NCI-H446 treated with DMSO at 0.1 percent for 48 hours (cell line): ENCODE measurements at places on chromosomes 16 and 17.

GRCh38 chr17:37327341-37328090 is 48.3 kb upstream of the C17orf78 start:
- no peak for DNase-seq

DNA sequence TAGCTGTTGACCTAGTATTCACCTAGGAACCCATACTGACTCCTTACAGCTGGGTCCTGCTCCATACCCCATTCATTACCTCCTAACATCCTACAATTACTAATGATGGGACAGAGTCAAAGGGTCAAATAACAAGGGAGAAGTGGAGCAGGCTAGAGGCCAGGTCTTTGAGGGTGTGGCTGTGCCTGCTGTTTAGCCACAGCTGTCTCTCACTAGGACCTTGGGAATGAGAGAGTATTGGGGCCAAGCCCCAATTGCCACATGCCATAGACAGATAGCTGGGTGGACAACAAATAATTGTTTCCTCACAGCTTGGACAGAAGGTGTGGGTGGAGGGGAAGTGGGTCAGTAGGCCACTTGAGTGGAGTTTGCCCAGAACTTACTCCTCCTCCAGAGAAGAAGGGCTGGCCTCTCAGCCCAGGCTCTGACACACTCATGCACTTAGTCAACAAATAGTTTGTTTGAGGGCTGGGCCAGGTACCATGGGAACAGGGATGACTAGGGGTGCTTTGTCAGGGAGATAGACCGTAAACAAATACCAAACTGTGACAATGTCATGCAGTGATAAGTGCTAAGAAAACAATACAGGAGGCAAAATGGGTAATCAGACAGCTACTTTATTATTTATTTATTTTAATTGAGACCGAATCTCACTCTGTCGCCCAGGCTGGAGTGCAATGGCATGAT is 10.2 kb upstream of the CENPT start:
- no peak for DNase-seq

DNA sequence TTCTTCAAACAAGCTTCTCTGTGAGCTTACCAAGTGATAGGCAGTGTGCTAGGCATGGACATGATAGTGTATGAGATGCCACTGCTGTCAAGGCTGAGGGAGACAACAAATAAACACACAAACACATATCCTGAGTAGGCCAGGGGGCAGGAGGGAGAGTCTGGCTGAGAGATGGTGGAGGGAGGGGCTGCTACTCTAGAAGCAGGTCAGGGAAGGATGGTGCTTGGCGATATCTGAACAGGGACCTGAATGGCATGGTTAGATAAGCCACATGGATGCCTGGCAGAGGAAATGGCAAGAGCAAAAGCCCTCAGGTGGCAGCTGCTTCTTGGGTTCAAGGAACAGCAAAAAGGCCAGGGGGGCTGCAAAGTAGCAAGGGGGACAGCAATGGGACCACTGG is 8.6 kb upstream of the CHST6 start:
- no peak for DNase-seq

DNA sequence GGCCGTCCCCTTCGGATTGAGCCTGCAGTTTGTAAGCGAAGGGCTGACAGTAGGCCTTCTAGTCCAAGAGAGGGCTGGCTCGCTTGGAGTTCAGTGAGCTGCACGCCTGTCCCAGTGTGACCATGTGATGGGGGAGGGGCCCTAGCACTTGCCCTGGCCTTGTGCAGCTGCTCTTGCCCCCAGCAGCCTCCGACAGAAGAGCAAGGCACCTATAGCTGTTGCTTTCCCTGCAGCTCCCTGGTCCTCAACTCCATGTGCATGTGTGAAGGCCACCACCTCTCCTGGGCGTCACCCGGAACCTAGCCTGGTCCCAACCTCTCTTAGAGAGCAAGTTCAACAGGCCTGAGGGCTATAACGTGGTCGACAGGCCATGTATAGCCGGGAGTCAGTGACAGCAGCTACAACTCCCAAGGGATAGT is 5.6 kb downstream of the SPHK1 start:
- no peak for DNase-seq

DNA sequence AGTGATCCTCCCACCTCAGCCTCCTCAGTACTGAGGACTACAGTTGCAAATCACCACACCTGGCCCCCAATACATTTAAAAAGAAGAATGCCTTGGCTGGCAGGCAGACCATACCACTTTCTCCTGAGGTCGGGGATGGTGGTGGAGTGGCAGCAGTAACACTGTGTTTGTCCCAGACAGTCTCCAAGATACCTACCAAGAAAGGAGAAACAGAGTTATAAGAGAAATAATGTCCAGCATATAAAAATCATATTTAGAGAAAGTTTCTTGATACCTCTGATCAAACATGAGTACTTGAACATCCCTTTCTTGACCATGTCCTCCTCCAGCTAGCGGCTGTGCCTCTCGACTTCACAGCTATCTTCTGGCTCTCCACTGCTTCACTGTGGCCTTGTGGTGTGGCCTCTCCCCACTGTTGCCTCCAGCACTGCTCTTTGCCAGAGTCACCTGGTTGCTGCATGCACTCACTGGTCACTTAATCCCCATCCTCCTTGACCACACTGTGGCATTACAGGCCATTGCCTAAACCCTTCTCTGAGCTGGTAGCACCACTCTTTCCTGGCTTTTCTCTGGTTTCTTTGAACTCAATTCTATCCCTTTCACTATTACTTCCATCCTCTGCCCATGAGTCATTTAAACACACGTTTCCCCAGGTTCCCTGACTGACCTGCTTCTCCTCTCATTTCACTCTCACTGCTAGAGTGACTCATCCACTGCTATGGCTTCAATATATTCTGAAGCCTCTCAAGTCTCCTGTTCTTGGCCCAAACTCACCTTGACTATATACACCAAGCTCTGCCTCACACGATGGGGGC is 45.2 kb downstream of the XPO6 start:
- no peak for DNase-seq

GRCh38 chr16:50468749-50469078 is 79.5 kb upstream of the NKD1 start:
- DNase-seq = no peak

DNA sequence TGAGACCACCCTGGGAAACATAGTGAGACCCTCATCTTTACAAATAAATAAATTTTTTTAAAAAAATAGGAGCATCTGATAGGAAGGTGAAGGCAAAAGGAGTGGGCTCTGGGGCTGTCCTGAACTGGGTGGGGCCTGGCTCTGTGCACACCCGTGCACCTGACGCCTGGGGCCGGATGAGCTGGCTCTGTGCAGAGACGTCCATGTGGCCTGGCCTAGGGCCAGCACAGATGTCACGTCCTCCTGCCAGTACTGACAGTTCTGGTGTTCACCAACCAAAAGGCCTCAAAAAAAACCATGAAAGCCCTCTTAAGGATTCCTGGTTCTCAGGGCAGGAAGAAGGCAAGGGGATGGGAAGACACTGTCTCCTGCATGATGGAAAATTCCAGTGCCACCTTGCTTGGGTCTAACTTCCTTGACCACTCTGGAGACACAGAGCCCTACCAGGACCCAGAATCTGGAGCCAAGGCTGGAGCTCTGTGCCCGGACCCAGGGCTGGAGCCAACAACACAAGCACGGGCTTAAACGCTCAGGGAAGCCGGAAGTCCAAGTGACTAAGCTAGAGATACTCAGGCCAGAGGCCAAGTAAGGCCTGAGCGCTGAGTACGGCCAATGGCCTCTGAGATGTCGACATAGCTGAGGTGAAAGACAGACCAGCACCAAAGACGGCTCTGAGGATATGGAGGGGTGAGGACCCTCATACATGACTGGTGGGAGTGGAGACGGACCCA is 32.9 kb downstream of the COPRS start:
- peak; percentile 46 for DNase-seq

DNA sequence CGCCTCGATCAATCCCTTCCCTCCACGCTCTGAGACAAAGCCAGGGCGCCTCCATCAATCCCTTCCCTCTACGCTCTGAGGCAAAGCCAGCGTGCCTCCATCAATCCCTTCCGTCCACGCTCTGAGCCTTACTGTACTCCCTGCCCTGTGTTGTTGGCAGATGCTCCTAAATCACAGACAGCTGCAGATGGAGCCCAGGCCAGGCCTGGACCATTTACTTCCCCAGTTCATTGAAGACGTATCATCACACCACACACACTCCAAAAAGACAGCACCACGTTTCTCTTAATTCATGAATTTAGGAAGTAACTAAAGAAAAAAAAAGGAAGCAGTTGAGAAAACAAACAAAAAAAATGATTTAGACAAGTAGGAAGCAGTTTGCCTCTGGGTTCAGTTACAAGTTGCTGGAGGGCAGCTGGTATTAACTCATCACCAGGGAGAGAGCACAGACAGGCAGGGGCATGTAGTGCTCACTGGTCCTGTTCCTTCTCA is 7.4 kb upstream of the CD300LD start:
- no peak for DNase-seq

DNA sequence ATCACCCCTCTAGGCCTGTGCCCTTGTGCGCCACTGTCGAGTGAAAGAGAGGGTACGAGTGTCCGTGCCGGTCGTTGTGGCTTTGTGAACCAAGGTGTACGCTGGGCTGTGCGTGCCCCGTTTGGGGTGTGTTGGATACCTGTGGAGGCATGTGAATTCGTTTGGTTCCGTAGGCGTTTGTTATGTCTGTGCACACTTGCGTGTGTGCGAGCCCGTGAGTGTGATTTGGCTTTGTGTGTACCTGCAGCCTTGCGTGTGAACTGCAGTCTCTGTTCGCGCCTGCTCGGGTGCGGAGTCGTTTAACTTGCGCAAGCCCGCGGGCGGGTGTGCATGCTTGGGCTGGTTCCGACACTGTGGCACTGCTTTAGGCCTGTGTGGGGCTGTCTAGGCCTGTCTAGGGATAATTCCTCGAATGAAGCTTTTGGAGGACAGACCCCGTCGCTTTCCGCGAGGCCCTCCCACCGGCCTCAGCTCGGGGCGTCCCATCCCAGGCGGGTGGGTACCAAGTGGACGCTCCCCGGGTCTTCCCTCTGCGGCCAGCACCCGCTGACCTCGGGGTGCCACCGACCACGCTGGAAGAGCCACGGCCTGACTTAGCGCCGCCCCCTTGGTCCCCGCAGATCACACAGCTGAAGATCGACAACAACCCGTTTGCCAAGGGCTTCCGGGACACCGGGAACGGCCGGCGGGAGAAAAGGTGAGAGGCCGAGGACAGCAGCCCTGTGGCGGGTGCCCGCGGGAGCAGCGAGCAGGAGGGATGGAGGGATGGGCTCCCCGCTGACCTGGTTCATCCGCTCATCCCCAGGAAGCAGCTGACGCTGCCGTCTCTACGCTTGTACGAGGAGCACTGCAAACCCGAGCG is 4.4 kb downstream of the TBX2 start:
- DNase-seq = no peak

DNA sequence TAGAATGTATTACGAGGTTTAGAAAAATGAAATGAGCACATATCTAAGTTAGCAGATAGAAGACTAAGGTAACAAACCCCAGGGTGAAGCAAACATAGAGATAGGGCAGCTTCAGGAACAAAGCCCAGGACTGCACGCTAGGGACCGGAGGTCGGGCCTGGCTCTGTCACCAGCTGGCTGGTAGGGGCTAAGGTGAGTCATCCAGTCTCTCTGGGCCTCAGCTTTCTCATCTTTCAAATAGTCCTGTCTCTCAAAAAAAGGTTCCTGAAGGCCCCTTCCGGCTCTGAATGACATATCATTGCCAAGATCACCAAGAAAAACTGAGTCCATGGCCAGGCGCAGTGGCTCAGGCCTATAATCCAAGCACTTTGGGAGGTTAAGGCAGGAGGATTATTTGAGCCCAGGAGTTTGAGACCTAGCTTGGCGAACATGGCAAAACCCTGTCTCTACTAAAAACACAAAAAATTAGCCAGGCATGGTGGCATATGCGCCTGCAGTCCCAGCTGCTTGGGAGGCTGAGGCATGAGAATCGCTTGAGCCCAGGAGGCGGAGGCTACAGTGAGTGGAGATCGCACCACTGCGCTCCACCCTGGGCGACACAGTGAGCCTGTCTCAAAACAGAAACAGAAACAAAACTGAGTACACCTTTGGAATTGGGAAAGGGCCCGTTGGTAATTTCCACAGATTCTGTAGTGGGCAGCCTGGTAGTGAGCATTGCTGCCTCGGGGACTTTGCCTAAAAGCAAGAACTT is 26.0 kb downstream of the PKD1L3 start:
- no peak for DNase-seq

DNA sequence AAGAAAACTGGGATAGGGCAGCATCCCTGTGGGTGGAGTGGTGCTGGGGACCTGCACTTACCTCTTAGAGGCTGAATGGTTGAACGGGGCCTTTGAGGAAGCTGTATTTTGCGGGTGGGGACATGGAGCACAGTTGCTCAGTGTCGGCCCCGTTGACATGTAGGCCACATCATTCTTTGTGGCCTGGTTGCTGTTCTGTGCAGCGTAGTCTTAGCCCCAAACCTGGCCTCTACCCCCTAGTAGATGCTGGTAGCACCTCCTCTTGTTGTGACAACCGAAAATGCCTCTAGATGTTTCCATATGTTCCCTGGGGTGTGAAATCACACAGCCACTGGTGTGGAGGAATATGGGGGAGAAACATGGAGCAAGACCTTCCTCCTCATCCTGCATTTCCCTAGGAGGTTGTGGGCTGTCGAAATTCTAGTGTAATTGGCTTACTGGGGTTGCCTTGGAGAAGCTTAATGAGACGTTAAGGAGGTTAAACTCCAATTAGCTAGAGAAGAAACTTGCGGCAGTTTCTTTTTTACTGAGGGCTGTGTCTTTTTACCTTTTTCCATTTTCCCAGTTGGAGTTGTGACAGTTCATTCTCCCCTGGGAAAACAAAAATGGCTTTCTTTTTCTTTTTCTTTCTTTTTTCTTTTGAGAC is 9.4 kb downstream of the ABCC1 start:
- DNase-seq = no peak

DNA sequence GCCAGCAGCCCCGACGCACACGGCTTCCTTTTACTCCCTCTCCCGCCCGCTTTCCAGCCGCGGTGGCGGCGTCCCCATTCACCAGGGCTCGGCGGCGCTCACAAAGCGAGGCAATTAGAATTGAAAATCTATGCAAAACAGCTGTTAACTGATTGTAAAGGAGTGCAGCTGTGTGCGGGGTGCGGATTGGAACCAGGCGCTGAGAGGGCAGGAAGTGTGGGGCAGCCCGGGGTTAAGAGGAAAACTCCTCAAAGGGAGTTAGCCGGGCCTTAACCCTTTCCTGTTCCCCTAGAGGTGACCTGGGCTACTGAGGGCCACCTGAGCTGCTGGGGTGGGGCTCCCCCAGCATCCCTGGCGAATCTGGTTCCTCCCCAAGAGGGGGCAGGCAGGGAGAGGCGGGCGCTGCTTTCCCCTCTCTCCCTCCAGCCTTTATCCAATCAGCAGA is 5.8 kb upstream of the GSE1 start:
- no peak for DNase-seq

GRCh38 chr16:59848296-59848695 is 1114.2 kb upstream of the GOT2 start:
- DNase-seq = no peak
